ENCODE measurements at places on chromosomes 11 and 22.

GRCh38 chr11:69554849-69555248 lies 73.4 kb downstream of the LINC01488 start:
- no peak for DNase-seq

- DNase-seq: no peak
These were observed 459.7 kb downstream of the DLG2 start for GRCh38 chr11:85167471-85167870.

DNA sequence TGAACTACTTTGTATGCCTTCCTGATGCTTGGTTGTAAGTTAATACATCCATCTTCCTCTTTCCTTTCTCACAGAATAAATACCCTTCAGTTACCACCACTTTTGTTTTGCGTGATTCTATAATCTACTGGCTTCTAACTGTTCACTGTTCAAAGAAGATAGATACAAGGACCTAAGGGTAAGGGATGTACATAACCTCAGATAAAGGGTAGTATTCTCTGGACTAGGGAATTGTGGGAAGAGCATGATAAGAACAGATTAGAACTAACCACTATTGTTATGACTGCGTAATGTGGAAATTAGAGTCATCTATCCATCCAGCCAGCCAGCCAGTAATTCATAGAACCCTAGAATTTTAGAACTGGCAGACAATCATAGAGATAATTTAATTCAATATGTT lies 36.4 kb downstream of the MAP6 start:
- no peak for DNase-seq

DNA sequence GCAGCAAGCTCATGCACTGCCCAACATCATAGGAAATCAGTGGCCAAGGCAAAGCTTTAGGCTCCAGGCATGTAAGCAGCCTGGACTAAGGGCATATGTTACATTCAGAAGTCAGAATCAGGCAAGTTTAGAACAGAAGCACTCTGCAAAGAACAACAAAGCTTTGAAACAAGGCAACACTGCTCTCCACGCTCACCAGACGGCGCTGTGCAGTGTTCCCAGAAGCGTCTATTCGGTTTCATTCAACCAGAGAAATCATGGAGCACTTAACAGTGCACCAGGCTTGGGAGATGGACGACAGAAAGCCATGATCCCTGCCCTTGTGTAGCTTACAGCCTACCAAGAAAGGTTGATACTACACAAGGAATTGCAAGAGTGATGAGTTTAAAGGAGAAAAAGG lies 555.8 kb downstream of the BUD13 start:
- DNase-seq: peak; percentile 26

GRCh38 chr11:95556342-95557163 lies 233.0 kb downstream of the FAM76B start:
- DNase-seq: peak; percentile 67

GRCh38 chr11:119416606-119417580 lies 6.1 kb downstream of the THY1 start:
- no peak for DNase-seq

- DNase-seq: no peak
These were observed 66.6 kb upstream of the ASPHD2 start for GRCh38 chr22:26362471-26362870.

DNA sequence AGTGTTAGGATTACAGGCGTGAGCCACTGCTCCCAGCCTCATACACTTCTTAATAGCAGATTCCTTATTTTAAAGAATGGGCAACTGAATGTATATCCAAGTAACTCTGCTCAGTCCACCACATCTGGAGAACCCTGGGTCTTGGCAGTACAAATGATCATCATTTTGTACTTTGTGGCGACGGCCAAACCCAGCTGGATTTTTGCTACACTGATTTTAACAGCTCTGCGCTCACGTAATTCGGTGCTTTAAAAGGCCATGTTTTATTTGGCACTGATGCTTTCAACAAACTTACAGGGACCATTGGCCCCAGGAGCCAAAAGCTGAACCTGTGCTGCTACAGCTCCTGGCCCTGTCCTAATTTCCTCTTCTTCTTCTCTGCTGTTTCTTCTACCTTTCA lies 60.8 kb upstream of the PDE3B start:
- DNase-seq: no peak

DNA sequence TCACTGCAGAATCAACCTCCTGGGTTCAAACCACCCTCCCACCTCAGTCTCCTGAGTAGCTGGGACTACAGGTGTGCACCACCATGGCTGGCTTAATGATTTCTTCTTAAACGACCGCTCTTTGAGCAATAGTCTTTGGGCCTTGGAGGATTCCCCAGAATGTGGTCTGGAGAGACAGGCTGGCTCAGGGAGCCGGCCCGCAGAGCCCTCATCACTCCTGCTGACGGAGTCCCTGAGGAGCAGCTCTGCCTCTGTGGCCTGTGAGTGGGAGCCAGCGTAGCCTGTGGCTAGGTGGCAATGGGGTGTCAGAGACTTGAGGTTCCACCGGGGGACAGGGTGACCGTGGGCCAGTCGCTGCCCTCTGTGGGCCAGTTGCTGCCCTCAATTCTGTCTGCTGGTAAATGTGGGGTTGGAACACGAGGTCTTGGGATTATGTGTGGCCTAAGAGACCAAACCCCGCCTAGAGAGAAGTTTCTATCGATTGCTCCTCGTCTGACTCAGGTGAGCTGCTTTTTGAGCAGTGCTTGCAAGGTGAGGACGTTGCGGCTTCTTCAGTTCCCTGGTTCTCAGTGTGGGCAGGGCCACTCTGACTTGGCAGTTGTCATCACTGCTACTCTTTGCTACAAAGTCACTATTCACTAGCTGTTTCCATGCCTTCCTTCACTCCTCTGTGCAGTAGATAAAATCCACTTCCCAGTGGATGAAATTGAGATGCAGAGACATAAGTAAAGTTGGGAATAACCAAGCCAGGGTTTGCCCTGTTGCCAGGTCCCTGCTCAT lies 124.8 kb upstream of the NECTIN1 start:
- no peak for DNase-seq

DNA sequence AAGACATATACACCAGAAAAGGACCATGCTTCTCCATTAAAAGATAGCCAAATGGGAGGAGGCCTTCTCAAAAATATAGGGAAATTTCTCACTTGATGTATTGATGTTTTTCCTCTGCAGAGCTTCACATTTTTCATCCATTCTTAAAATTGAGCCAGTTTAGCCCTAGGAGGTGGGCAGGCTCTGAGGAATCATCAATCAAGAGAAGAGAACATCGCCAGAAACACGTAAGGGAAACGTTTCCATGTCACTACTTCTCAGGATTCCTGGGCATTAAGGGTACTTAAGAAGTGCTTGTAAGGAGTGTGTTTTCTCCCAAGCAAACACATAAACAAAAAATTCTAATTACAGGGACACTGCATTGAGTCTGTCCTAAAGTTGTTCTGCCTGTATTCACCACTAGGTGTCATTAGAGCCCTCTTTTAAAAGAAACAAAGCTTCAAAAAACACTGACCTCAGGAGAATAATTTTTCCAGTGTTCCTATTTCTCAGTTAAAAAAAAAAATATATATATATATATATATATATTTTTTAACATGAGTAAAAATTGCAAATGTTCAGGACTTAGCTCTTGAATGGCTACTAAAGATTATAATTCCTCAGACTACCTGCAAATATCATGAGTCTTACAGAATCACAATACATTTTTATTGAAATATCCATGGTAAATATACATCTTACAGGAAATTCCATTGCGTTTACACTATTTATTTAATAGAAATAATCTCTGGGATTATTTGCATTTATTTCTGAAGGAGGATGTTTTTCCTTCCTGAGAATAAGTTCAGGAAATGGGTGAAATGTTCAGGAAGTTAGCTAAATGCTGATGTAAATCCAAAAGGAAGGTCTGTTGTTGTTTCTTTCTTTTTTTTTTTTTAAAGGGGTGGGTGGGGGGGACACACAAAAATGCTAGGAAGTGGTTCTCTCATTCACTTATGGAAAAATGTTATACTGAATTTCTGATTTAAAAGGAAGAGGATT lies 16.0 kb downstream of the FZD4 start:
- no peak for DNase-seq

GRCh38 chr22:45303181-45303580 lies 6.6 kb upstream of the FAM118A start:
- no peak for DNase-seq

DNA sequence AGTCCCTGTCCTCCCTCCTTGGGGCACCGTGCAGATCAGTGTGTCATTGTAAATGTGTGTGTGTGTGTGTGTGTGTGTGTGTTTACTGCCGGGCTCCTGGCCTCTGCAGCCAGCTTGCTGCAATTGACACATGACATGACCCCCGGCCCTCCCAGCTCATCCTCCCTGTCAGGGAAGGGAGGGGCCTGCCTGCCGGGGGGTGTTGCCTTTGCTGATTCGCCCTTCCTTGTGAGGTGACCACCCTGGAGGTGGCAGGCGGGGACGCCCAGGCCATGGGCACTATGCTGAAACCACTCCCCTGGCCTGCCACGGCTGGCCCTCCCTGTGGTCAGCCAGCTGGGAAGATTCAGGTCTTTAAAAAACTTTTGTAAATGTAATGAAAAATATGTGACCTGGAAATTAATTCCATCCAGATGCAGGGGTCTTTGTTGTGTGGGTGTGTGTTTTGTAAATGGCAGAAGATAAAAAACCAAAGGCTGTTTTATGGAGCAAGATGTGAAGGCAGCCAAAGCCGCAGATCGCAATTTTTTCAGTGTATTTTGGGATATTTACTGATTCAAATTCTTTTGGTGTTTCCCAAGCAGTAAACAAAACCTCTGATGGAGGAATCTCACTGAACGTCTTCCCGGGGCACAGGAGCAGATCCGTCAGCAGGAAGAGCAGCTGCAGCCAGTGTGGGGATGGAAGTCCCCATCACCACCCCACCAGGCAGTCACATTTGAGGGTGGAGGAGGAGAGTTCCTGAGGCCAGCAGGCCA lies 23.2 kb downstream of the SHISAL1 start:
- DNase-seq: no peak

DNA sequence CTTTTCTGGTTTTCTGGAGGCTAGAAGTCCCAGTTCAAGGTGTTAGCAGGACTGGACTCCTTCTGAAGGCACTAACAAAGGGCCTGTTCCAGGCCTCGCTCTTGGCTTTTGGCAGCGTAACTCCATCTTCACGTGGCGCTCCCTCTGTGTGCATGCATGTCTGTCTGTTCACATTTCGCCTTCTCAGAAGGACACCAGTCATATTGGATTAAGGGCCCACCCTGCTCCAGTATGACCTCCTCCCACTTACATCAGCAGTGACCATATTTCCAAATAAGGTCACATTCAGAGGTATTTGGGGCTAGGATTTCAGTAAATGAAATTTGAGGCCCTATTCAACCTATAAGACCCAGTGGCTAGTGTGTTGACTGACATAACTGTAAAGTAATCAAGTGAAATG lies 20.0 kb downstream of the APLP2 start:
- no peak for DNase-seq

- DNase-seq: no peak
These were observed 26.9 kb downstream of the CD82 start for GRCh38 chr11:44592125-44592940.

GRCh38 chr22:20113551-20114310 lies 2.2 kb upstream of the RANBP1 start:
- no peak for DNase-seq

GRCh38 chr11:112523951-112524350 lies 263.3 kb upstream of the PLET1 start:
- no peak for DNase-seq

DNA sequence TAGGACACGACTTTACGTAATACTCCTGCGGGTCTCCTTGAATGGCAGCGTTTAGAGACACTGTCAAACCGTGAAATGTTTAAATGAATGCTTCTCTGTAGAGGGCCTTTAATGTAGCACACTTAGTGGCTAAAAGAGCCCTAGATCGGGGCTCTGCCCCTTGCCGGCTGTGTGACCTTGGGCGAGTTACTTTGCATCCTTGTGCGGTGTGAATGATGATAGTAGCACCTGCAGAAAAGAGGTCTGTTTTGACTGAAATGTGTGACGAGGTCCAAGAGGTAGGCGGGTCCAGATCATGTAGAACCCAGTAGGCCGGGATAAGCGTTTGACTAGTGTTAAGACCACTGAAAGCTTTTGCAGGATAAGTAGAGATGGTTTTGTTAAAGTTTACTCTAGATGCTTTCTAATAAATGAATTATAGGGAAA lies 866 bp downstream of the MED17 start:
- DNase-seq: no peak

- no peak for DNase-seq
These were observed 1080.8 kb downstream of the BRD1 start for GRCh38 chr22:48746789-48747425.

DNA sequence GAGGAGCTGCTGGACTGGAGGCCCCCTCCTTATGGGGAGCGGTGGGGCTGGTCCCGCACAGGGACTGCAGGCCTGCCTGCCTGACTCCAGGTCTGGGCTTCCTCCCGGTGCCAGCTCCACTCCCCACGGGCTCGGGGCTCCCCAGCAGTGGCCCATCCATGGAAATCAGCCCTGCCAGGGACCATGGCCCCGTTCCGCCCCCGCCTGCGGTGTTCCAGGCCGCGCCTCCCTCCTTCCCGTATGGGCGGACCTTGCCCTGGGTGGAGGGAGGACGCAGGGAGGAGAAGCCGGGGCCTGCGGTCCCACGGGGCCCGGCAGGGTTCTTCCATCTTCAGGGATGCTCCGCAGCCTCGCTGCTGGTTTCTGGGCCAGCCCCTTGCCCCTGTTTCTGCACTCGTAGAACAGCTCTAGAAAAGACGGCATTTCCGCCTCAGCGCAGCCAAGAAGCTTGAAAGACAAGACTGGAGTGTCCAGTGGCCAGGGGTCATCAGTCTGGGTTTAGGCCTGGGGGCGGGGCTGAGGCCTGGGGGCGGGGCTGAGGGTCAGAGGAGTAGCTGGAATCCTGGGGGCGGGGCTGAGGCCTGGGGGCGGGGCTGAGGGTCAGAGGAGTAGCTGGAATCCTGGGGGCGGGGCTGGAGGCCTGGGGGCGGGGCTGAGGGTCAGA lies 1330.6 kb downstream of the BRD1 start:
- DNase-seq: no peak

- no peak for DNase-seq
These were observed 2.9 kb downstream of the C1QTNF5 start for GRCh38 chr11:119337581-119338317.

DNA sequence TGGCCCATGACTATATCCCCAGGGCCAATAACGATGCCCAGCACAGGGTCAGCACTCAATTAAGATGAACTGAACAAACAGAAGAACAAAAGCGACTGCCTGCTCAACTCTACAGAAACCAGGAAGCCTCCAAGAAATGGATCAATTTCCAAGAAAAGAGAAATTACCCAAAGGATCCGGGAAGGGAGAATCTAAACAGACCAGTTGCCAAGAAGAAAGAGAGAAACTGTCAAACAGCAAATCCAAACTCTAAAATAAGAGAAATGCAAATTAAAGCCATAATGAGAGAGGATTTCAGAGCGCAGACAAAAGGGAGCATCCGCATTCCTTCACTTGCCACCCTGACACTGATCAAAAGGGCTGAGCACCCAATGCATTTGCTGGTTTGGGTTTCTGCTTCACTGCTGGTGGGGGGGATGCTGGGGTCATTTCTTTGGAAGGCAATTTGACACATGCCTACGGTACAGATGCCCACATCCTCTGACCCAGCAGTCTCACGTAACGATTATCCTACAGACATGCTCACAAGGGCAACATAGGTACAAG lies 37.7 kb upstream of the RFPL3 start:
- DNase-seq: no peak

GRCh38 chr11:124551189-124551588 lies 7.7 kb upstream of the OR8B12 start:
- DNase-seq: no peak

GRCh38 chr11:131402040-131402439 lies 31.6 kb downstream of the NTM start:
- no peak for DNase-seq
